ENCODE measurements at places on chromosomes 7 and 10.

DNA sequence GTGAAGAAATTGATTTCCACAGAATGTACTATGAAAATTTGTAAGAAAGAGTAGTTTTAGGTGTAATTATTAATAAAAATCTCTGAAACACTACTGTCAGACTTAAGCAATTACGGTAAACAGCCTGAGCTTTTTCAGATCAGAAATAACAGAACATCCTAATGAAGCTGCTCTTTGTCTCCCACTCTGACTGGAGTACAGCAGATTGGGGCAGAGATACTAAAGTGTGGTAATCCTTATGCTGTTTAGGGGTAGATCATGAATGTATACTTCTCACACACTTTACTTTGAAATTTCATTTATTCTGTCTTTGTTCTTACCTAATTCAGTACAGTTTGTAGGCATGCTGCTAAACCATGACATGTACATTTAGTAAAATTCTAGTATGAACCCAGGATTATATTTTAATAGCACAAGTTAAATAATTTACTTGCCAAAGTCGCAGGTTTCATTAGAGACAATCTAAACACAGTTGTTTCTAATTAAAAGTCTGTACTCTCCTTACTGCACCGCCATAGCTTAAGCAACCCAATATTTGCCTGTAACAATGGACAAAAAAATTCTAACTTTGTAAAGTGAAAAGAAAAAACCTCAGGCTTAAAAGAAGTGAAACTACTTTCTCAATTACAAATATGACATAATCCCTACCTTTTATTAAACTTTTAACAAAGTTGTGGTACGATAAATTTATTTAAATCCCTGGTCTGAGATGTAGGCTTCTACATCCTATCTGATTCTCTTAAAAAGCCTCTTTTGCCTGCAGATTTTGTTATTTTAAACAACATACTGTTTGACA, 88.8 kb downstream of the KMT2E start:
- no peak for DNase-seq

DNA sequence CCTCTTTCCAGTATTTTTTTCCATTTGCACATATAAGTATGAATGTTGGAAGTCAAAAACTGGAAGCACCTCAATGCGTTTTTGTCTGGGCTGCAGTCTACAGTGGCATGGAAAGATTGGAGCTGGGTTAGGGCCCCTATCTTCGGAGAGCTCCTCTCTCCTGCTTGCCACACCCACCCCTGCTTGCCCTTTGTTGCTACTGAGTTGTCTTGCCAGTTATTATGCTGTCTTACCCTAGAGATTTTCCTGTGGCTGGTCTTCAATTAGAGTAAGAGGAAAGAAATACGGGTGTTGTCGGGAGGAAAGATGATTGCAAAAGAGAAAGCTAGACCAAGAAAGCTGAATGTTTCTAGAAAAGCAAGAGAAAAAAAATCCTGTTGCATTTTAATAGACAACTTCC, 228.9 kb upstream of the CELF2 start:
- no peak for DNase-seq

DNA sequence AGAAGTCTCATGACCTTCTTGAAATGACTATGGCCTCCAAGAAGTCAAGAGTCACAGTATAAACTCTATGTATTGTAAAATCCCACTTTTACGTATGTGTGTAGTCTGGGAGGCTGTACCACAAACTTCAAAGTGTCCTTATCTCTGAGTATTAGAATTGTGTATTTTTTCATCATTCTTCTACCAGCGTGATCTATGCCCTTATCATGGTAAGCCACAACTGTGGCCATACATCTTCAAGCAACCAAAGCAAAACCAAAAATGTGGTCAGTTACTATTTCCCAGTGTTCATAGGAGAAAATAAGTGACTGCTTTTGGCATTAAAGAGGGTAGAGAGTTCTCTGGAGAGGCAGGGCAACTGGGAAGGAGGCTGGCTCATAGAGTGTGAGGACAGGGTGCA, 42.8 kb downstream of the SPOCK2 start:
- DNase-seq, result no peak

GRCh38 chr10:124217906-124218804, 124.8 kb upstream of the CHST15 start:
- no peak for DNase-seq

- DNase-seq, result no peak
Observed at GRCh38 chr10:132916956-132917666, 25.3 kb downstream of the CFAP46 start.

DNA sequence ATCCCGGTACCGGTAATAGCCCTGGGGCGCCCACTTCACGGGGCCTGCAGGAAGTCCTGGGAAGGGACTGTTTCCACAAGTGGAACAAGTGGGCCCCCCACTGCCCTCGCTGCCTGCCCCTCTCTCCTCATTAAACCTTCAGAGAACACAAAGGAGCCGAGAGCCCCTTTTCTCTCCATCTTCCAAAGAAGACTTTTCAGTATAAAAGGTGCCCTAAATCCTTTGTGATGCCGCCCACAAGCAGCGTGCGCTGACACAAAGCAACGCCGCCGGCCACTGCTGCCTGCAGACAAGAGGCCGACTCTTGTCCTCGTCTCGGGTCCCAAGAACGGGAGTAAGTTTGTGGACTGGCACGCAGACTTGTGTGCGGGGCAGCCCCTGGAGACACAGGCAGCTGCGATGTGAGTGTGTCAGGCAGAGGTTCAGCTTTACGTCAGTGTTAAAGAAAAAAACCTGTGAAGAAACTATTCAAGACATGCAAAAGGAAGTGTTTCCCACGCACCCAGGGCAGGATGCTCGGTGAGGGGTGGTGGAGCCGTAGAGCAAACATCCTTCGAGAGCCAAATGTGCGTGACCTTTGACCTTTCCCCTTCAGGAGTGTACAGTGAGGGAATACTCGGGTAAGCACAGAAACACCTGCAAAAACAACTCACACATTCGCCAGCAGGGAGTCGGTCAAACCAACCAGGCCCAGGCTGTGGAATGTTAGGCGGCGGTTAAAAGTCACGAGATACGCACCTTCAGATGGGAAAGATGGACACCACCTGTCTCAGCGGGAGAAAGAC, 118.2 kb downstream of the VIPR2 start:
- no peak for DNase-seq

DNA sequence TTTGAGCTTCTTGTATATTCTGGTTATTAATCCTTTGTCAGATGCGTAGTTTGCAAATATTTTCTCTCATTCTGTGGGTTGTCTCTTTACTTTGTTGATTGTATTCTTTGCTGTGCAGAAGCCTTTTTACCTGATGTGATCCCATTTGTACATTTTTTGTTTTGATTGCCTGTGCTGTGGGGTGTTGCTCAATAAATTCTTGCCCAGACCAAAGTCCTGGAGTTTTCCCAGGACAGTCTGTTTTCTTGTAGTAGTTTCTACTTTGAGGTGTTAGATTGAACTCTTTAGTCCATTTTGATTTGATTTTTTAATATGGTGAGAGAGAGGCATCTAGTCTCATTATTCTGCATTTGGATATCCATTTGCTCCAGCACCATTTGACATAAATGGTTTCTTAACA, 588.7 kb upstream of the MBL2 start:
- DNase-seq, result no peak

DNA sequence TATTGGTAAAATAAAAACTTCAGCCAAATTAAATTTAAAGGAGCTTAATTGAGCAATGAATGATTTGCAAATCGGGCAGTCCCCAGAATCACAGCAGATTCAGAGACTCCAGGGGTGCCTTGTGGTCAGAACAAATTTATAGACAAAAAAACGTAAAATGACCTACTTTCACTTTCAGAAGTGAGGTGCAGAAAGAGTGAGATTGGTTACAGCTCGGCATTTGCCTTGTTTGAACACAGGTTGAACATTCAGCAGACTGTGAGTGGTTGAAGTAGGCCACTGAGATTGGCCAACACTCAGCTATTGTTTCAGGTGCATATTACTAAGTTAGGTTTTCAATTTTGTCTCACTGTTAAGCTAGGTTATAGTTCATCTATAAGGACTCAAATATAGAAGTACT, 153.4 kb downstream of the BICC1 start:
- no peak for DNase-seq

DNA sequence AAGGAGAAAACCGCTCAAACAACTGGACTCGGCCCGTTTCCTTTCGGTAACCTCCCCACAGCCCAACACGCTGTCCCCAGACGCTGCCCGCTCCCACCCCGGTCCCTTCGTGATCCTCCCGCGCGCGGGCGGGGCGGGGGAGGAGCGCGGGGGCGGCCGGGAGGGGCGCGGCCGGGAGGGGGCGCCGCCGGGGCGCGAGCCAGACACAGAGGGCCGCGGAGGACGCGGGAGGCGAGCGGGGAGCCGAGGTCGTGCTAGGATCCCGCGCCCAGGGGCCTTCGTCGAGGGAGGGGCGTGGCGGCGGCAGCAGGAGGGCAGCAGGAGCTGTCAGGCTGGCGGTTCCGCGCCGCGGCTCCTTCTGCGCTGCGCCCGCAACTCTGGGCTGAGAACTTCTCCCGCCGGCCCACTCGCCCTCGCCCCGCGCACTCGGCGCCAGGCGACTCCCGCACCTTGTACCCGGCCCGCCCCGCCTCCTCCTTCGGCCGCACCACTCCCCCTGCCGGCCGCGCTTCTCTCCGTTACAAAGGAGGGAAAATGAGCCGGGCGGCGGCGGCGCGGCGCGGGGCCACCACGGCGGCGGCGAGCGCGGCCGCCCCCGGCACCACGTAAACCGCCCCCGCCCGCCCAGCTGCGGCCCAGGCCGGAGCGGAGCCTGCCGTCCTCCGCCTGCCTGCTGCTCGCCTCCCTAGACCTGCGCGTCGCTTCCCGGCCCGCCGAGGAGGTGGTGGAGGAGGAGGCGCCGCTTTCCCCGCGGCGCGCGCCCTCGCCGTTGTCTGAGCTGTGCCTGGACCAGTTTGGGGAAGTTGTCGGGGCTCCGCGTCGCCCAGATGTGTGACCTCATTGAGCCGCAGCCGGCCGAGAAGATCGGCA, at the start of gene CDK14:
TSS of gene CDK14 (plus strand) at position 521 of the 870 bp plus-strand sequence. CDS start at position 828, 307 bp downstream.
- peak; percentile 59 for DNase-seq

DNA sequence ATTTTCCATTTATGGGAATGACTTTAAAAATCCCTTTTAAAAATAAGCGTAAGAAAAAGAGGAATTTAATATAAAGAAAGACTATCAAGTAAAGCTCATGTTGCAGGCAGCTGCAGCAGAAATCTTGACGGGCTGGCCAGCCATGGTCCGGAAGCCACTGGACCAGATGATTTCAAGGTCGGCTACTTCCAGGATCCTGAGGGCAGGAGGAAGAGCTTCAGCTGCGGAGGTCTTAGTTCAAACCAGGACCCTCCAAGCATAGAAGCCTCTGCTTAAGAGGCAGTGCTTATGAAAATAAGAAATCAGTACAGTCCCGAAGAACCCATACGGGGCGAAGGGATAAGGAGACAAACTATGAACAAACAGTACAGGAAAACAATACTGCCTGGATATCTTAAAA, 220.2 kb upstream of the CELF2 start:
- no peak for DNase-seq

DNA sequence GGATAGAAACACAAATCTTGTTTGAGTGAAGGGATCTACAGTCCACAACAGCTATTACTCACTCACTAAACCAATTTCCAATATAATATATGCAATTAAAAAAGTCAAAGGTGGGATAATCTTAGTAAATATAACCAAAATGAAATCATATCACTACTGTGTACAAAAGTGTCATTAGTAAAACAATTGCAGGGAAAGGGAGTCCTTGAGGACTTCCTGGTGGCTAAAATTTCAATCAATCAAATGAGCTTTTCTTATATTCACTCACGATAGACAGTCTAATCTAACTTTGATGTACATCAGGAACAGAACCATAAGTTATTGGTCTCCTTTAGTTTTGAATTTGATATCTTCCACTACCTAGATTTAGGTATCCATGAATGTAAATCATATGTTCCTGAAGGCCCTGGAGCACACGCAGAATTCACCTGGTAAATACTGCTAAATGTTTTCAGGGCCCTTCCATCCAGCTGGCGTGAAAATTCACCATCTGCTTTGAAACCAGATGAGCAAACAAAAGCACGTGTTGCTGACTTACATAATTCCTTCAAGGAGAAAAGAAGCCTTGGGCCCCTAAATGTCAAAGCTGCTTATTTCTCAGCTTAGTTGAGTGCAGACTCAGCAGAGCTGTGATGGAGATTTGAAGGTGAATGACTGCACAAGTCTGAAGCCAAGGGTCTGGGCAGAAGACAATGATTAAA, 159.3 kb upstream of the TMEM196 start:
- no peak for DNase-seq

DNA sequence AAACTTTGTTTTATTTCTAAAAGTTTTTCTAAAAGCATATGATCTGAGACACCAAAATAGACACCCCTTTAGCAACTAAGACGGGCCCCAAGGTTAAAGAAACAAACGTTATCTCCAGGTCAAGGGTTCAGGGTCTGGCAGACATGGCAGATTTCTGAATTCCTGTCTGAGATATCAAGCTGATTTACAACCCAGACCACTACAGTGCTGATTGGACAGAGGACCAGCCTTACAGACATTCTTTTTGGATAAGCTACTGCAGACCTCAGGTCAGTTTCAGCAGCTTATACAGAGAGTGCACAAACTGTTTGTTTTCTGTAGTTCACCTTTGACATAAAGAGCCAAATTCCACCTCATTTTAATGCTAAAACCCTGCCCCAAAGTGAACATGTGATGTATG, 34.8 kb downstream of the SVOPL start:
- no peak for DNase-seq

- DNase-seq, result no peak
Observed at GRCh38 chr10:8403711-8404371, 349.4 kb downstream of the GATA3 start.

DNA sequence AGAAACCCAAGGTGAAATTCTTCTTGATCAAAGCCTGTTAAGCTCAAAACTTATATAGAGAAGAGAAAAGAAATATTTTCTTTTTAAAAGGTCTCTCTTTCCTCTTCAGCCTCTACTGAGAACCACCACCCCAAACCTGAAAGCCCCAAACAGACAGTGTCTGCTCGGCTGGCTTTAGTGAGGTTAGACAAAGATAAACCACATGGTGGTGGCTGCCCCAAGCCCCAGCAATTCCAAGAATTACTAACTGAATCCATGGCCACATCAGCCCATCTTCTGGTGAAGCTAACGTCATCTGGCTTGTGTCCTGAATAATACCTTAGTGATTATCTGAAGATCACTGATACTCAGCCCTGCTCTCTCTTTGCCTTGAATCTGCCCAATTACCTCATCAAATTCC, 275.0 kb downstream of the ELMO1 start:
- no peak for DNase-seq

GRCh38 chr7:155911471-155912105, 99.3 kb upstream of the SHH start:
- DNase-seq, result no peak

Data from GM12892 (cell line).